ENCODE measurements at places on chromosomes 1 and 21.
A peak's percentile ranks its signal among the peaks of the same experiment; 100 is the strongest.

GRCh38 chr1:232174306-232174705, 455.6 kb downstream of the SIPA1L2 start:
- no peak for DNase-seq

DNA sequence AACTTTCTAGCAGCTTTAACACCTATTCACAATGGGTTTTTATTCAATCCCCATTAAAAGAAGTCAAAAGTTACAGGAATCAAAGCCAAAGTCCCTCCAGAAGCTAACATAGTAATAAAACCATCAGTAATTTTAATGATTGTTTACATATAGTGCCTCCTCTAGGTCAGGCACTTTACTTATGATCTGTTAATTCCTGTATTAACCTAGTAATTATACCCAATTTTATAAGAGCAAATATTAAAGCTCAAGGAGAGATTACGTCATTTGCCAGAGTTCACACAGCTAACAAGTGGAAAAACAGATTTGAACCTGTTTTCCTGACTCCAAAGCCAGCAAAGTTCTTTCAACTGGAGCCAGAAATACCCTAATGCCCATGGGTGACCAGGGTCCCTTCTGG, 112.9 kb upstream of the F3 start:
- DNase-seq, result no peak

DNA sequence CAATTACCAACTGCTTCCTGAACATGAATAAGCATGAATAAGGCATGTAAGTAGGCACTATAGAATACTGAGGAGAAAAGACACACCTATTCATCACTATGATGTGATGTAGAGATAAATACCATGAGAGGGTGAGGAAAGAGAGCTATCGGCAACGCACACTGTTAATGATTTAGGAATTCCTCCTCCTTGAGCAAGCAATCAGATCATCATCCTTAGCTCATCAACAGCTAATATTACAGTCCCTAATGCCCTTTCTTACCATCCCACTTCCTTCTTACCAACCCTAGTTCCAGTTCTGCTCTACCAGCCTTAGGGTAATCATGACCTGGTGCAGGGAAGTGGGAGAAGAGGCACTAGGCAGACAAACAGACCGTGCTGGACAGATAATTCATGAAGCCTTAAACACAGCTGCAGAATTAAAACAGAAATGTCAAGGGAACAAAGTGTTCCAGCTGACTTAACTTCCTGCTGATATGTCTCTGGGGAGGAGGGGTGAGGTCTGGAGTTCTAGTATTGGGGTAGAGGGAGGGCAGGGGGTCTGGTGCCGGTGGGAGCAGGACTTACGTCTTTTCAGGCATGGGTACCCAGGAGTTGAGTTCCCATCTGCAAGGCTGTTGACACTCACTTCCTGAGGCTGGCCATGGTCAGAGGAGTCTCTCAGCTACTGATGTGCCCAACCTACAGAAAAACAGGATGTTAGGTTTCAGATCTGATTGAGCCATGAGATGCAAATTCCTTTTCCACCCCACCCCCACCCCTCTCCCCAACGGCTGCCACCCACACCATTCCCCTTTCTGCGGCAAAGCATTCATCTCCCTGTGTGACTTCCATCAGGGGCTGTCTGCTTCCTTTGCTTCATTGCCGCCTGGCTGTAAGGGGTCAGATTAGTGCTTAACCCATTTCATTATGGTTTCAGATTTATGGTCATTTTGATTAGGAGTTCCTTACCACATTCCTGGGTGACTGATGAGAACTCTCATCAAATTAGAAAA, 12.6 kb upstream of the RCSD1 start:
- no peak for DNase-seq

DNA sequence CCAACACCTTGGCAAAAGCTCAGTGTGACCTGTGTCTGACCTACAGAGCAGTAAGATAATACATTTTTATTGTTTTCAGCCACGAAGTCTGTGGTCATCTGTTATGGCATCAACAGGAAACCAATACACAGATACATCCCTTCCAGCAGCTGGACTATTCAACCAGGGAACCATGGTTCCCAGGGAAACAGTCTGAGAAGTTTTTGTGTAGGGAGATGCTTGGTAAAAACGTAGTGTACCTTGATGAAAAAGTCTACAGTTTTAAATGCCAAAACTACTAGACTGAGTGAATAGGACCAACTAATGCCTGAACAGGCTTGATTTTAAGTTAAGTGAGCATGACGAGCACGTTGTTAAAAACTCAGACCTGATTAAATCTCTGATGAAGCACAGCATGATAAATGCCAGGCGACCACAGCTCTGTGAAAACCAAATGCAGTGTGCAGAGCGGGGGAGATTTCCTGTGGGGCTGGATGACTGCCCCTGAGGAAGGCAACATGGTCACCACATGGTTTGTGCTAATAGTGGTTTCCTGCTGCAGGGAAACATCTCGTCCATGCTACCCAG, 228.9 kb downstream of the TNR start:
- DNase-seq, result no peak

DNA sequence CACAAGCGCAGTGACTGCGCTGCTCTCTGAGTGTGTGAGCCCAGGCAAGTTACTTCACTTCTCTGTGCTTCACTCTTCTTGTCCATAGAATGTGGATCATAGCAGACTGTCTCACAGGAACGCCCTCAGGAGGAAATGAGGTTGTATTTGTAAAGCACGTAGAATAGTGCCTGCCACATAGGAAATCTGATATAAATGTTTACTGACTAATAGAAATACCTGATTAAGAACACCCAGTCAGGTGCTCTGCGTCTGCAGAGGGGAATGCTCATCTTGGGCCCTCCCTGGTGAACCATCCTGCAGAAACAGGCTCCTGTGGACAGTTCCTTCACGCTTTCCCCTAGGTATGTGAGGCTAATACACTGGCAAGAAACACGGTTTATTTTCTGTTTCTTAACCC, 100.3 kb downstream of the BEND5 start:
- no peak for DNase-seq

DNA sequence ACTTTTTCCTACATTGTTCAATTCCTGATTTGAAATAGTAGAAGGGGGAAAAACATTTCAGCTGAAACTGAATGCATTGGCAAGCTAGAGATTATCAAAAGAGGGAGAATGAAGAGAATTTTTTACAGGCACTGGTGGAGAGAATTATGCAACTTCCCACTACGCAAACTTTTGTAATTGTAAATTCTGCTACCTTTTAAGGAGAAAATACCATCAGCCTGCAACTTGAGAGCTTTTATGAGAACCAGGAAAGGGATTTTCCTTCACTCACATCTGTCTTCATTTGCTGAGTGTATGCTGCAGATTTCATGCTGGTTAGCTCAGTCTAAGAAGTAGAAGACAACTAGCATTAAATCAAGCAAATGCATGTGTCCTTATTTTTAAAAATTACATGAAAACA, 43.7 kb downstream of the ADAMTS1 start:
- no peak for DNase-seq

- DNase-seq, result no peak
These were observed 258.9 kb downstream of the SEC16B start for GRCh38 chr1:177710696-177711620.

GRCh38 chr21:32009263-32009662, 136.4 kb downstream of the HUNK start:
- DNase-seq, result no peak

DNA sequence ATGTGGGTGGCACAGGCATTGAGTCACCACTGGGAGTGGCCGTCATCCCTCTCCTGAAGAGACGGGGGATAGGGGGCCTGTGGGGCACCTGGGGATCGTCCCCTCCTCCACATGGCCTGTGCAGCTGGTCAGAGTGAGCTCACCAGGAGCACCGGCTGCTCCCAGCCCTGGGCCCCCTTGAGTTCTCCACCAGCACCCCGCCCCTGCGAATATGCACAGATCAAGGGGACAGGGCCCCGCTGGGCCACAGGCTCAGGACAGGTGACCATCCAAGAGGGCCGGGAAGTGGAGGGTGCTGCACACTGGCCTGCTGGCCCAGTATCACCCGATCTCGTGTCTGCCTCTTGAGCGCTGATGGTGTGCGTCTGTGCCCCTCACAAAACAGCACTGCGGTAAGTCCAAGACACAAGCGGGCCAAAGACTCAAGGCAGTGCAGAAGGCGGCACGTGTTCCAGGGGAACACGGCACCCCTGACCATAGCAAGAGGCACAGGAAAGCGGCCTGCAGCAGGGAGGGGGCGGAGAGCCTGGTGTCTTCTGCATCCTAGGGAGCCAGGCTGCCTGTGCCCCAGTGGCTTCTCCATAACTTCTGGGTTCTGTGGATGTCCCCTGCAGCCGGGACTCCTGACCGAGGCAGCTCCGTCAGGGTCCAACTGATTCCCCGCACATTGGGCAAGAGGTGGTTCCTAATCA, 18.1 kb upstream of the TSPEAR start:
- DNase-seq, result no peak

- DNase-seq, result no peak
These were observed 104.8 kb downstream of the EBNA1BP2 start for GRCh38 chr1:43067233-43067745.

DNA sequence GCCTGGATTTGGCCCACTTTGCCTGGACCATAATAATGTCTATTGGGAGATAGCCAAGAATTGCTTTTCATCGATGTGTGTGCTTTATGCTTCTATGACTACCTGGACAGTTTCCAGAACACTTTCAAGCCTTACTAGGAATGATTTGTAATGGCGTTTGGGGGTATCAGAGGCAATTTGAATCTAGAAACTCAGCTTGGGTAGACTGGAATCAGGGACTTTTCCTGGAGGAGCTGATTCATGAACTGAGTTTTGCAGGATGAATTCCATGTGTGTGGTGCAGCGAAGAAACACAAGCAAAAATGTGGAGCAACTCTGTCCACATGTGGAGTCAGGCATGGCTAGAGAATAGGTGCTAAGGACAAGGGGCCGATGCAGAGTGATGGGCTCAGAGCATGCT, 11.9 kb upstream of the TMEM61 start:
- no peak for DNase-seq

GRCh38 chr21:45935628-45936027, 45.9 kb upstream of the COL6A1 start:
- DNase-seq, result no peak

GRCh38 chr1:25744140-25744581, 55.8 kb upstream of the SELENON start:
- peak; percentile 27 for DNase-seq

DNA sequence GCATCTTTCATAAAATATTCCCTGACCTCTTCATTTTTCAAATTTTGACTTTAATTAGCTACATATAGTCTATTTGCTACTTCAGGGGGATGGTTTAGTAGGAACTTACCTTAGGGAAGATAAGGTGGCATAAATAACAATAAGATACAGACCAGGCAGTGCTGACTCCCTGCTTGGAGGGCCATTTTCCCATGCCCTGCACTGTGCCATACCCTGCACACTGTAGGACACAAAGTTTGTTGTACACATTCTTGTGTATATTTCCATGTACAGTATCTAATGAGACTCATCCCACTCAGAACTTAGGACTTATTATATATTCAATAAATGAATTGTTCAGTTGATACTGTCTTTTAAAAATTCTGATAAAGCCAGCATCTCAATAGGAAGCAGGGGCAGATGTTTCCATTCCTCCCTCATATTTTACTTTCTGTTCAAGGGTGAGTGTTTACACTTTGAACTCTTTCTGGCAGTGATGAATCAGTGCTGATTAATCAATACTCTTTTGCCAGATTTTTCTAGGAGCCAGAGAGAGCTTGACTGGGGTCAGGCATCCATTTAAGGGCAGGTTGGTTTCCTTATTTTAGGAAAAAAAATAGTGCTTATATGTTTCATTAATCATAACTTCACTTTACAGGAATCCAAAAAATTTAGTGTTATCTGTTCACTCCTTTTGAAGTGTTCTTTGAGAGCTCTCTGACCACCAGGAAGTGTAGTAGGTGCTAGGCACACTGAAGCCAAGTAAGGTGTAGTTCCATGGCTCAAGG, 30.6 kb downstream of the MPZL1 start:
- DNase-seq, result no peak

GRCh38 chr1:31734582-31735107, 29.5 kb downstream of the ADGRB2 start:
- DNase-seq, result no peak

- DNase-seq, result no peak
These were observed 4.8 kb upstream of the PCNX2 start for GRCh38 chr1:233300326-233300725.

DNA sequence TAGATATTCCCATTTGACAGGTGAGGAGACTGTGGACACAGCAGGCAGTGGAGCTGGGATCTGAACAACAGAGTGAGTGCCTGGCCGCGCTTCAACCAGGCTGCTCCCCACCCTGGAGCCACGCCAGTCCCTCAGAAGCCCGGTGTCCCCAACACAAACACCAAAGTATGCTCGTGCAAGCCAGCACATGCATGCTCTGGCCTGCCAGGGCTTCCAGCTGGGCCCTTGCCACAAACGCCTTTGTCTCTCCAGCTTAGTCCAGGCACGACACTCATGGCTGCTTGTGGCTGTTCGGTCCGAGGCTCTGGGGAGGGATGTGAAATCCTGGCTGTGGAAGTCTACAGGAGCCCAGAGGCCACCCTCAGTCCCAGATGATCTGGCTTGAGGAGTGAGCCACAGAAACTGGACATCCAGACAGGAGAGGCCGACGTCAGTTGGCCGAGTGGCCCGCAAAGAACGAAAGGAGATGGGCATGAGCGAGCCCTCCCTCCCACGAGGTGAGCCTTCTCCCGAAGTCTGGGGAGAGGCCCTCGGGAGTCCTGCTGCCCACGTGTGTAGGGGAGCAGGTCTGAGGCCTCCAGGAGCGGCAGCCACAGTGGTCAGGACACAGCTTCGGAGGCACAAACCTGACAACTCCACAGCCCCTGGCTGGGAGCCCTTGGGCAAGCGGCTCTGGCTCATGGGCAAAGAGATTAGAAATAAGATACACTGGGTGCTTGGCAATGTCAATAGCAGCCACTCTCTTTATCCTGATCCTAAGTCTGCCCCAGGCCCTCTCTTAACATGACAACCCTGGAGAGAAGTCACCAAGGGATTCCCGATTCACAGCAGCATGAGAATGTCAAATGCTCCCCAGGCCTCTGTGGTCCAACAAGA, 117.1 kb upstream of the IFFO2 start:
- DNase-seq, result peak; percentile 20

DNA sequence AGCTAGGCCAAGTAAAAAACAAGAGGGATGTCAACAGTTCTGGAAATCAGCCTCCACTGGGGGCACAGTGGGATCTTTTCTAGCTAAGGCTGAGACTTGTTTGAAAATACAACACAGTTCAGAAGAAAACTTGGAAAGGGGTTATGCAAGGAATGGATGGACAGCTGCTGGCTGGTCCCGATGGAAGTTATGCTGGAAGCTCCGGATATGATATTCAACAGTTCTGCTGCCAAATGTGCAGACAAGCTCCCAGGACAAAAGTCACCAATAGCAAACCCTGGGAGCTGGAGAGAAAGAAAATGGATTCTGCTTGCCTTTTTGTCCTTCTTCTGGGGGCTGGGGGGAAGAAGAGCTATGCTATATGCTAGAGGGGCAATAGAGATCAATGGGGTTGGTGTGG, 14.3 kb downstream of the LMX1A start:
- DNase-seq, result no peak

DNA sequence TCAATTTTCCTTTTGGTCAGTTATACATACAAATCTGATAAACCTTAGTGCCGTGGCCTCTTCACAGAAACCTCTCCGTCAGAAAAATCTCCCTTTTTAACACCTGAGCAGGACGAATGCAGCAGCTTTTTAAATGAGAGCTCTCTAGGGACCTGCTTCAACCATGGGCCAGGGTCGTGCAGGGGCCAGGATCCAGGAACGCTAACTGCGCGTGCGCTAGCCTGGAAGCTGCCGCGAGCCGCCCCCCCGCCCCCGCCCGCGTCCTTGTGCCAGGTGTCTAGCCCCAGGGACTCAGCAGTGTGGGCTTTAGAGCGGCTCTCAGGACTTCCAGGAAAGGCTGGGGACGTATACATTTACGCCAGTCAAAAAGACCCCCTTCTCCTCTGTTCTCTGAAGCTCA, 136.8 kb upstream of the FMN2 start:
- DNase-seq, result no peak

All from amygdala (tissue), 56 donors.